Stimulated activated CD4-positive, alpha-beta T cell treated with anti-CD3 and anti-CD28 coated beads, Interleukin-15, amount 100 ng/mL, for 1 hour (primary cell): ENCODE measurements at places on chromosomes 13 and 19.

DNA sequence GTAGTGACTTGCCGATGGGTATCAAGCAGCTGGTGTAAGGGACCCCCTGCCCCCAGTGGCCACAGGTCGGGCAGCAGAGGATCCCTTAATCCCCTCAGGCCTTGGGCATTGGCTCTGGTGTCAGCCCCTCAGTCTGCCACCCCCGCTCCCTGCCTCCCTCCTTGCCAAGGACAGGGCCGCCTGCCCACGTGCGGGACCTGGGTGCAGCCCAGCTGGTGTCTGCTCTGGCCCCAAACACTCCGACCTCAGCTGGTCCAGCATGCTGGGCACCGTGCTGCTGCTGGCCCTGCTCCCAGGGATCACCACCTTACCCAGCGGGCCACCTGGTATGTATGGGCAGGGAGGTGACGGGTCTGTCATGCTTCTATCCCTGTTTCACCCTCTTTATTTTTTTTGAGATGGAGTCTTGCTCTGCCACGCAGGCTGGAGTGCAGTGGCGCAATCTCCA is at the start of gene TGFBR3L:
Gene TGFBR3L, plus strand, starts transcription at position 233 of the 448 bp plus-strand sequence.
- no peak for DNase-seq

GRCh38 chr19:1857648-1858326 is 5.6 kb downstream of the KLF16 start:
- DNase-seq: no peak

- no peak for DNase-seq
Measured at GRCh38 chr13:77002590-77003190, 10.8 kb downstream of the CLN5 start.

- DNase-seq: no peak
Measured at GRCh38 chr13:25821776-25822175, 230.0 kb downstream of the SHISA2 start.

- DNase-seq: no peak
Measured at GRCh38 chr13:49494645-49495044, 1.1 kb upstream of the PHF11 start.

- no peak for DNase-seq
Measured at GRCh38 chr19:7981199-7981598, 24.2 kb downstream of the ELAVL1 start.

GRCh38 chr13:73970421-73971055 is 163.7 kb downstream of the KLF12 start:
- no peak for DNase-seq

GRCh38 chr19:28960586-28960985 is 252.4 kb downstream of the UQCRFS1 start:
- DNase-seq: no peak

- no peak for DNase-seq
Measured at GRCh38 chr13:76971851-76972829, 19.7 kb upstream of the CLN5 start.

- DNase-seq: no peak
Measured at GRCh38 chr19:38833092-38833425, 1.5 kb upstream of the ECH1 start.

DNA sequence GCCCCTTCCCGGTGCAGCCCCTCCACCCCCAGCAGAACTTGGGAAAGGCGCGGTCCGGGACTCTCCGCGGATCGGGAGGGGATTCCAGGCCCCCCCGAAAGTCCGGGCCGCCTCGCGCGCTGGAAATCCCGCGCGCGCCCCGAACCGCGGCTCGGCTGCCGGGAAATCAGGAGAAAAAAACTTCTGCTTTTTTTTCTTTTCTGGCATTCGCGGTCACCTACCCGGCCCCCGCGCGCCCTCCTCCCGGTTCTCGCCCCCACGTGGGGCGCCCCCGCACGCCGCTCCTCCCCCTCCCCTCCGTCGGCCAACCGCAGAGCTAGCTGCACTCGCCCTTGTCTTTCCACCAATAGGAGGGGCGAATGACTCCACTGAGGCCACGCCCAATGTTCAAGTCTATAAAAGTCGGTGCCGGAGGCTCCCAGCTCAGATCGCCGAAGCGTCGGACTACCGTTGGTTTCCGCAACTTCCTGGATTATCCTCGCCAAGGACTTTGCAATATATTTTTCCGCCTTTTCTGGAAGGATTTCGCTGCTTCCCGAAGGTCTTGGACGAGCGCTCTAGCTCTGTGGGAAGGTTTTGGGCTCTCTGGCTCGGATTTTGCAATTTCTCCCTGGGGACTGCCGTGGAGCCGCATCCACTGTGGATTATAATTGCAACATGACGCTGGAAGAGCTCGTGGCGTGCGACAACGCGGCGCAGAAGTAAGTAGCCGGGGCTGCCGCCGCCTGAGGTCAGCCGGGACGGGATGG is at the start of gene GADD45B:
Gene GADD45B, plus strand, starts transcription at position 426 of the 749 bp plus-strand sequence. Its CDS starts 232 bp downstream, at position 658.
- DNase-seq: peak; percentile 95
